Anterior cingulate cortex (tissue), 58 donors: ENCODE measurements at places on chromosomes 6 and 20.

- DNase-seq = no peak
These were observed 613.1 kb downstream of the EPHA7 start for GRCh38 chr6:92806254-92806653.

DNA sequence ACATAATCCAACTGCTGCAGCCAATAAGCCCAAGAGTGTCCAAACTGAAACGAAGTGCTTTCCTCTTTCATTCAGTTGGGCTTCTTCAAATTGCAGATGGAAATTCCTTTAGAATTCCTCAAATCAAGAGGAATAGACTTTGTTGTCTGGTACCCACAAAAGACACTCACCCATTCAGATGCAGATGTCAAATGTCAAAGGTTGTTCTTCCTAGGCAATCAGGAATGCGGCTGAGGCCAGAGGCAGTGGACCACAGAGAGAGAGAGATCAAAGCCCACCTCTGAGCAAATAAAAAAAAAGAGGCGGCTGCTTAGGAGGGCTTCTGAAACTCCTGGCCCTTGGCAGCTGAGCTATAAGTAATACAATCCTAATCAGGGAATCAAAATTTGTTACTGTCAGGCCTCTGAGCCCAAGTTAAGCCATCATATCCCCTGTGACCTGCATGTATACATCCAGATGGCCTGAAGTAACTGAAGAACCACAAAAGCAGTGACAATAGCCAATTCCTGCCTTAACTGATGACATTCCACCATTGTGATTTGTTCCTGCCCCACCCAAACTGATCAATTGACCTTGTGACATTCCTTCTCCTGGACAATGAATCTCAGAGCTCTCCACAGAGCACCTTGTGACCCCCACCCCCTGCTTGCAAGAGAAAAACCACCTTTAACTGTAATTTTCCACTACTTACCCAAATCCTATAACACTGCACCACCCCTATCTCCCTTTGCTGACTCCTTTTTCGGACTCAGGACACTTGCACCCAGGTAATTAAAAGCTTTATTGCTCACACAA, 303.0 kb upstream of the GJE1 start:
- no peak for DNase-seq

DNA sequence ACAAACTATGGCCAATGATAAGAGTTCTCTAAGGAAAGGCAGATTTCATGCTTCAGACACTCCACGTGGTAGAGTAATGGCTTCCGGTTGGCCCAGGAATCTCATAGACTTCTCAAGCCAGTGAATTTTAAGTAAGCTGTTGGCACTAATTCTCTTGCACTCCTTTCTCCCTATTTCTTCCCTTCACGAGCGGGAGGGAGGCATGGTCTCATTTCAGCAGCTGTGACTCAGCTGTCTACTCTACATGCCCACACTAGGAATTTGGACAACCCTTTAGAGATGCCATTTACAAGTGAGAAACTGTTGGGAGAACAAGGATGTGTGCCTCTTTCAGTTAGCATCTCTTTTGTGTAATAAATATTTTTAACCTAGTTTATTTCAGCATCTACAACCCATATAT, 107.7 kb downstream of the PTPRK start:
- no peak for DNase-seq

- DNase-seq = no peak
These were observed 412.1 kb downstream of the PKHD1 start for GRCh38 chr6:51675020-51675921.
